ENCODE measurements at places on chromosomes 4 and X.
A peak's percentile ranks its signal among the peaks of the same experiment; 100 is the strongest.

DNA sequence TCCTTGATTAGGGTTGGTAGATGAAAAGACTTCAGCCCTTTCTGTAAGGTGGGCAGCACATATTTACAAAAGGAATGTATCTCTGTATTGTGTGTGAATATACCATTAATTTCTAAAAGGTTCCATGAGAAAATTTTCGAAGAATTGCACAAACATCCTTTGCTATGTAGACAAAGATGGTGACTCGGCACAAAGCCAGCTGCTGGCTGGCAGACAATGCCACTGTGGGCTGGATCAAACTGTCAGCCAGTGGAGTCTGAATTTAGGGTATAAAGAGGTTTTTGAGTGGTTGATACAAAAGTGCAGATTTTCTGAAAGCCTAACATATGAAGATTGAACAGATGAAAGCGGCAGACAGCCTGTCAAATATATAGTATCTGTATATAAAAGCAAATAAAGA, 5.6 kb upstream of the TXK start:
- DNase-seq: no peak
- peaks cover 10% of the 10 kb centered on the region for H3K36me3 ChIP-seq
- H3K4me3 ChIP-seq: no peak overlapping the region
- no peak overlapping the region for H3K27ac ChIP-seq
- no peaks in the 10 kb centered on the region for H3K27me3 ChIP-seq

DNA sequence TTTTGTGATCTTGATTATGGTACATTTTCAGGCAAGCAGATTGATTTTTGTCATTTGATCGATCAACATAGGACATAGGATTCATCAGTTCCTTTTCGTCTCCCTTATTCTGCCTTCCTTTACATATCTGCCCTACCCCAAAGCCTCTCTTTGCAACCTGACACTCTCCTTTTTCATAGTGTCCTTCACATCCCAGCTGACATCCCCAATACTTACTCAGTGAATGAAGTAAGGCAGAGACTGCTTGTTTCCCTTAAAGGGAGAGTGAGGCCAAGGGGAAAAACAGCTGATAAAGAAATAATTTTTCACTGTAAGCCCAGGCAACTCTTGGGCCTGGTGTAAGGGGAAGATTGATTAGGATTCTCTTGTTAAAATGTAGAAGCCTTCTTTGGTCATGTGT, 69.8 kb downstream of the GBA3 start:
- no peak for DNase-seq
- H3K36me3 ChIP-seq: no peaks in the 10 kb centered on the region
- H3K27me3 ChIP-seq: no peaks in the 10 kb centered on the region

DNA sequence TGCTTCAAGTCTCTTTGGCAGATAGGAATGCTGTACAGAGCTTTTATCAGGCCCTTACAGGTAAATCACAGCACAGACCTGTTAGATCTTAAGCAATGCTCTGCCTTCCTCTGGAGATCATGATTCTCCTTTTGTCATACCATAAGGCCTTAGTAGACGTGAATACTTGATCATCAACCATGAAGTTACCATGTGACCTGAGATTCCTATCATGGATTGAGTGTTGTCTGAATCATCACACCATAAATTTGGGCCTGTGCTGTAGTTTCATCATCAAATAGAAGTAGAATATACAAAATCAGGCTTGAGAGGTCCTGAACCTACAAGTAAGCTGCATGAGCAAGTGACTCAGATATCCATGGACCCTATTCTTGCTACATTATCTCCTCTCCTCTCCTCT, 466.8 kb upstream of the INTU start:
- no peaks in the 10 kb centered on the region for H3K4me1 ChIP-seq
- no peaks in the 10 kb centered on the region for H3K36me3 ChIP-seq
- no peak for DNase-seq

GRCh38 chrX:85243761-85244449, at the start of the genes SATL1 and ZNF711:
Gene SATL1 (minus strand): TSS chrX:85243779. CDS start chrX:85108968, 134,811 bp downstream.
Gene ZNF711 (plus strand): TSS chrX:85243991. CDS start chrX:85247573, 3,582 bp downstream.
- DNase-seq: peak; percentile 69
- peak within 1 kb of the TSS; percentile 95 for H3K4me3 ChIP-seq
- H3K27me3 ChIP-seq: no peaks in the 10 kb centered on the region

DNA sequence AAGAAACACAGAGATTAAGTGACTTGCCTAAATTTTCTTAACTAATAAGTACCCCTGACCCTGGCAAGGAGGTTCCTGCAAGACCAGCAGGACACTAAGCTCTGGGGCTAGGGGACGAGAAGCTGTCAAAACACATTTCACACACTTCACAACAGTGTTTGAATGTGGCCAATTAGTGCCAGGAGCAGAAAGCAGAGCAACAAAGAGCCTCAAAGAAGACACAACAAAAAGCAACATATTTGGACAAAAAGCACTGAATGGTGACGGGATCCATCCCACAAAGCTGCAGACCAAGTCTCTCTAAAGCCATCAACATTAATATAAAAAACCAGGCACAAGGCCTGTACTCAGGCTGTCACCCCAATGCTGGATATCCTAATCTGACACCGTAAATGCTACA, 361.9 kb upstream of the RASGEF1B start:
- no peak overlapping the region for H3K27ac ChIP-seq
- no peaks in the 10 kb centered on the region for H3K27me3 ChIP-seq
- DNase-seq: no peak
- H3K4me1 ChIP-seq: no peaks in the 10 kb centered on the region

Measured in progenitor cell of endocrine pancreas (in vitro differentiated cells).